ENCODE measurements at places on chromosomes 13 and 19.
A peak's percentile ranks its signal among the peaks of the same experiment; 100 is the strongest.

DNA sequence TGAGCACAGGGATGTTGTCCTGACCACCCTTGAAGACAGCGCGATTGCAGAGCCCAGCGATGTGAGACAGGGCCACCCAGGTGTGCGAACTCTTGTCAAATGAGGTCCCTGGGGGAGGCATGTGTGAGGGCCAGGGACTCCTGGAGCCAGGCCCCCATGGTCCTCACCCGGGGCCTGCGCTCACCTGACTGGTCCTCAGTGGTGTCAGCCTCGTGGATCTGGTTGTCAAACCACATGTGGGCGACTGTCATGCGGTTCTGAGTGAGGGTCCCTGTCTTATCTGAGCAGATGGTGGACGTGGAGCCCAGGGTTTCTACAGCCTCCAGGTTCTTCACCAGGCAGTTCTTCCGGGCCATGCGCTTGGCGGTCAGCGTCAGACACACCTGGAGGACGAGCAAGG lies 12.3 kb downstream of the ATP1A3 start:
- DNase-seq, result no peak

DNA sequence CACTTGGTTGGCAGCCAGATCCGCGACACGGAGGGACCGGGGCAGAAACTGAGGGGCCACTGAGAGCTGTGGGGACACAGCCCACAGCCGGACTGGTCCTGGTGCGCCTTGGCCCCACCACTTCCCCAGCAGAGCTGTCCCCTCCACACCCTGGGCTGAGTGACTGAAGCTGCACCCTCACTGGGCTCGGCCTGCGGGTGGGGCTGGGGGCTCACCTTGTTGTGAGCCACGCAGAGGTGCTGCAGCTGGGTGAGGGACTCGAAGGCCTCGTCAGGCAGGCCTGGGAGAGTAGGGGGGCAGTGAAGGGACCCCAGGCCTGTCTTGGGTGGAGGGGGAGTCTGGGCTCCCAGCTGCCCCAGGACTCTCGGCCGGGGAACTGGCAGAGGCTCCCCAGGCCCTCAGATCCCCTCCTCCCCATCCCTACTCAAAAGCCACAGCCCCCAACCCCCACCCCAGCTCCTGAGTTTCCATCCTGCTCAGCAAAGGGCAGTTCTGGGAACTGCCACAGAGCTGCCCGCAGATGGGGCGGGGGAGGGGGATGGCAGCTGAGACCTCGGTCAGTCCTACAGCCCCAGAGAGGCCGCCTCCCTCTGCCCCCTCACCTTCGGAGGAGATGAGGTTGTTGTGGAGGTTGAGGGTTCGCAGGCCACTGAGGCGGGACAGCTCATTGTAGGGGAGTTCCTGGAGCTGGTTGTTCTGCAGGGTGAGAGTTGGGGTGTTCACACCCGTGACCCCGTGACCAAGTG lies 2.3 kb downstream of the PODNL1 start:
- no peak for DNase-seq

GRCh38 chr19:38250821-38251563 lies 5.2 kb downstream of the PPP1R14A start:
- peak; percentile 89 for DNase-seq

GRCh38 chr19:1568320-1569019 lies at the start of gene MEX3D:
MEX3D (minus strand) TSS chr19:1568325; CDS start chr19:1568058, 267 bp downstream.
- DNase-seq, result peak; percentile 77

GRCh38 chr19:47623921-47624391 lies 15.0 kb downstream of the BICRA start:
- no peak for DNase-seq

DNA sequence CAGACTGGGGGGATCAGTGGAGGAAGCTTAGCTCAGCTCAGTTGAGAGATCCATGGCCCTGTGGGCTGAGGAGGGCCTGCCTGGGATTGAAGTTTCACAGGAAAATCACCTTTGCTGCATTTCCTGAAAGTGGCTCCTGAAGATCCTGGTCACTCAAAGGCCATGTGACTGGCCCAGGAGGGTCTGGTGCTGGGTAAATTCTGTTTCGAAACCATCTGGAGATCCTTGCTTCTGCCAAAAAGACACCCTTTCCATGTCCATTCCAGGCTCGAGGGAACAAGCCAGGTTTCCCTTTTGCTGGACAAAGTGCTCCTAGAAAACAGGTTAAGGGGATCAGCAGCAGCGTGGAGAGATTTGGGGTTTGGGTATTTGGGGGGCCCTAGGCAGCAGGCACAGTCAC lies 293.3 kb downstream of the ZNF536 start:
- DNase-seq, result no peak

- DNase-seq, result no peak
Observed at GRCh38 chr19:39270036-39270871, 2.1 kb downstream of the IFNL2 start.

DNA sequence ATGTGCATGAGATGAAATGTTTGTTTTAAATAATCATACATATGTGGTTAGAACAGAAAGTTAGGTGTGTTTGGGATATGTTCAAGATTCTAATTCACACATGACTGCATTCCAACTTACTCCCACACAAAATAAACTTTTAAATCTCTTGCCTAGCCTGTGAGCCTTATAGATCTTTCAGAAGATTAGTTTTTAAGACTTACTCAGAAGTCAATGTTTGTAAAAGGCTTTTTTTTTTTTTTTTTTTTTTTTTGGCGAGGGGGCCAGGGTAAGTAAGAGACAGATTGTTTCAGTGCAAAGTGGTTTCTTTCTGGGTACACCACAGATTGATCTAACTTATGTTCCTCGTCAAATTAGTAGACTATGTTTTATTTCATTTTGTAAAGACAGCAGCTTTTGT lies 39.1 kb downstream of the GPR180 start:
- no peak for DNase-seq

- no peak for DNase-seq
Observed at GRCh38 chr19:9057505-9058258, 29.2 kb upstream of the OR1M1 start.

DNA sequence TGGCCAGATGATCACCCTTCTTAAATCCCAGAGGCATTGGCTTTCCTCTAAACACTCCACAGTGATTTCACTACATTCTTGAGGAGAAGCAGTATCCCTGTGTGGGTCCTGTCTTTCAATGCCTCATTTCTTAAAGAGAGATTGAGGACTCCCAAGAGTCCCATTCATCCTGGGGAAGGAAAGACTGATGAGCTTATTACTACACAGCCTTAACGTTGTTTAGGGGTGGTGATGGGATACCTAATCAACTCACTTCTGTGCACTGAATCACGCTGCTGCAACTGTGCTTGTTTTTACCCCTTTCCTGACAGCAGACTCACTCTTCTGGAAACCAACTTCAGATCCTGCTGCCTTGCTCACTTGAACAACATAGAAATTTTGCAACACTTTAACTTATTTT lies 203.1 kb downstream of the RGCC start:
- DNase-seq, result no peak

GRCh38 chr19:56969759-56970178 lies 129.2 kb upstream of the PEG3 start:
- no peak for DNase-seq

GRCh38 chr19:6663236-6664201 lies 6.4 kb downstream of the TNFSF14 start:
- no peak for DNase-seq

- peak; percentile 22 for DNase-seq
Observed at GRCh38 chr19:33734913-33735312, 61.8 kb upstream of the KCTD15 start.

DNA sequence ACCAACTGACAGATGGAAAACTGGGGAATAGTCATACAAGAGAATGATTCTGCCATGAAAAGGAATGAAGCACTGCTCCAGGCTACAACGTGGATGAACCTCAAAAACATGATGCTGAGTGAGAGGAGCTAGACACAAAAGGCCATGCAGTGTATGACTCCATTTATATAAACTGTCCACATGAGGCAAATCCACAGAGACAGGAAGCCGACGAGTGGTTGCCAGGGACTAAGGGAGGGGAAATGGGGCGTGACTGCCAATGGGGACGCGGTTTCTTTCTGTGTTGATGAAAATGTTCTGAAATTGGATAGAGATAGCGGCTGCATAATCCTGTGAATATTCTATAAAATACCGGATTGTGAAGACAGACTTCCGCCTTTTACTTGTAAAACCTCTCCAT lies 10.2 kb downstream of the SMIM7 start:
- DNase-seq, result no peak

GRCh38 chr13:60757501-60758215 lies 360.6 kb downstream of the TDRD3 start:
- DNase-seq, result no peak

DNA sequence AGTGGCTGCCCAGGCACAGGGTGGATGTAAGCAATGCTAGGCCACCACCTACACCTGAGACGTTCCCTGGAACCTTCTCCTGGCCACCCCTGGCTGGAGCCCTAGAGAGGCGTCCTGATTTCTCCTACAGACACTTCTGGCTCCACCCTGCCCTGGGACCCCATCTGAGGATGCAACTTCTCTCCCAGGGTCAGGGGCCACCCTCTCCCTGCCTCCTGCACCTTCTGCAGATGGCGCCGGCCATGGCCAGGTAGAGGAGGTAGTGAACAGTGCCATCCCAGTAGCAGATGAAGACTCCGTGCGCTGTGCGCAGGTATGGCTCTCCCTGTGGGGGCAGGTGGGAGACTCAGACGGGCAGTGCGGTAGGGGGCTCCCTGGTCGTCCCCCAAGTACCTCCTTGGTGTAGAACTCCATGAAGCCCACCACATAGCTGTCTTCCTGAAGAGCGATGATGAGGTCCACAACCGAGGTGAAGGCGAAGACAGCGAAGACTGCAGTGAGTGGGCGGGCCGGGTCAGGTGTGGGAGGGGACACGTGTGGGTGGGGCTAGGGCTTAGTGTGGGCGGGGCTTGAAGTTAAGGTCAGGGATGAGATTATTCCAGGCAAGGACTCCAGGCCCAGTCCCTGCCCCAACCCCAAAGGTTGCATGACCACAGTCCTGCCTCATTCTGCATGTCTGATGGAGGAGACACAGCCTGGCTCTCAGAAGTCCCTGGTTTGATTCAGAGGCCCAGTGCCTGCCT lies 3.0 kb downstream of the TM6SF2 start:
- DNase-seq, result no peak

GRCh38 chr19:32798201-32798600 lies 71.4 kb downstream of the SLC7A9 start:
- DNase-seq, result peak; percentile 49

GRCh38 chr19:56112313-56112709 lies 8.8 kb downstream of the ZNF787 start:
- DNase-seq, result no peak

GRCh38 chr13:98826146-98826545 lies 73.7 kb upstream of the SLC15A1 start:
- DNase-seq, result peak; percentile 14

- no peak for DNase-seq
Observed at GRCh38 chr13:51495316-51495715, 42.5 kb upstream of the INTS6 start.

- DNase-seq, result no peak
Observed at GRCh38 chr13:72920097-72920496, 138.2 kb downstream of the PIBF1 start.

DNA sequence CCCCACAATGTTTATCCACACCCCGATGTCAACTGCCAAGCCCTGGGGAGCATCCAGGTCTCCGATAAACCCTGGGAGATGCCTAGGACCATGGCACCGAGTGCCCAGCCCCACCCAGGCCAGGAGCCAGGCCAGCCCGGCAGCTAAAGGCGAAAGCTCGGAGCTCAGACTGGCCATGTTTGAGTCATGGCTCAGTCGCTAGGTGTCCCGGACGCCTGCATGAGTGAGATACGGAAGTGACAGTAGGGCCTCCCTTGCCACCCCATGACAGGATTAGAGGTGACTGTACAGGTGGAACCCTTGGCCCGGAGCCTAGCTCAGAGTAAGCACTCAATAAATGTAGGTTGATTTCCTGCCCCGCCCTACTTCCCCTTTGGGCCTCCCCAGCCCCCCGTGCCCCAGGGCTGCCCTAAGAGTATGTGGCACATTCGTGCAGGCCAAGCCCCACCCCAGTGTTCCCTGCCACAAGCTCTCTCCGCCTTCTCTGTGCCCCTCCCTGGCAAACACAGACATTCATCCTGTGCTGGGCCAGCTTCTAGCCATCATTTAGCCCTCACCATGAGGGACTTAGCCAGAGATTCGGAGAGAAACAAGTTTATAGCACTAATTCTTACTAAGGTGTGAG lies 5.8 kb upstream of the TPM4 start:
- no peak for DNase-seq

GRCh38 chr13:23986619-23987018 lies 89.3 kb upstream of the C1QTNF9B start:
- DNase-seq, result no peak

GRCh38 chr19:2168619-2169424 lies 5.1 kb downstream of the DOT1L start:
- peak; percentile 89 for DNase-seq

GRCh38 chr13:31920727-31921100 lies 110.9 kb upstream of the FRY start:
- no peak for DNase-seq

DNA sequence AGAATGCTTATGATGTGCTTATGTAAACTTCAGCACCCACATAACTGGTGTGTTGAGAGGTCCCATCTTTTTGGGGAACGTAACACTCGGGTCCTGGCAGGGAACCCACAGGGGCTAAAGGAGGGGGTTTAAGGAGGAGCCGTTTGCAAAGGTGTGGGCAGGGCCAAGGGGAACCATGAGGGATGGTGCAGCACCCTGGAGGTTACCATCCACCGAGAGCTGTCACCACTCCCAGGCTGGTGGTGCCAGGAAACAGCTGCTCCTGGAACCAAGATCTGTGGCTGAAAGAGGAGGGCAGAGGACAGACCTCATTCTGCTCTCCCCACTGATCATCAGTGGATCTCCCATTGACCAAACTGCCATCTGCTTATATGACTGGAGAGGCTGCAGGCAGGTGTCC lies 23.2 kb upstream of the CYP4F8 start:
- DNase-seq, result no peak

GRCh38 chr13:43802511-43802910 lies 15.7 kb upstream of the ENOX1 start:
- DNase-seq, result no peak

DNA sequence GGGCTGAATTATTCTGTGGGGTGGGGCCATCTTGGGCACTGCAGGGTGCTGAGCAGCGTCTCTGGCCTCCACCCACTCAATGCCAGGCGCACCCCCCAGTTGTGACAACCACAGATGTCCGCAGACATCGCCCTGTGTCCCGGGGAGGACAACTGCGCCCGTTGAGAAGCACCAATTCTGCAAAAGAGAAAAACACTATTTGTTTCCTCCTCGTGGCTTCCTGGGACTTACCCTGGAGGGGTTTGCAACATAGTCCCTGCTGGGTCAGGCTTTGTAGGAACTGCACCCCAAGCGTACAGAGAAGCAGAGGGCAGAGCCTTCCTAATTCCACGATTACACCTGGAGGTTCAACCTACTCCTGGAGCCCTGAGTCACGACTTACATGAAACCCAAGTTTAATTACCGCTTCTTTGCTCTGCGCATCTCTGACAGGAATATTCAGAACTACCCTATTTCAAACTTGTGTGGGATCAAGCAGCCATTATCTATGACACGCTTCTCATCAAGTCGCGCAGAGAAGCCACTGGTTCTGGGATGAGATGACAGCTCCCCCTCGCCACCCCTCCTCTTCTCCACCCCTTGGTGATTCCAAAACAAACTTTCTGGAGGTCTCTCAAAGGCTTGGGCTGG lies 11.1 kb upstream of the SLC39A3 start:
- peak; percentile 79 for DNase-seq

GRCh38 chr19:34766386-34766785 lies 6.6 kb downstream of the ZNF599 start:
- DNase-seq, result no peak

- DNase-seq, result no peak
Observed at GRCh38 chr13:36108342-36108741, 22.8 kb downstream of the DCLK1 start.
